Upper lobe of right lung (tissue), 1 donor: ENCODE measurements at places on chromosomes 4 and X.

GRCh38 chr4:7767526-7767925 lies 172.1 kb downstream of the AFAP1 start:
- DNase-seq: no peak
- H3K27ac ChIP-seq: no peak overlapping the region
- no peaks in the 10 kb centered on the region for H3K4me1 ChIP-seq
- H3K36me3 ChIP-seq: peaks cover 45% of the 10 kb centered on the region
- H3K27me3 ChIP-seq: no peaks in the 10 kb centered on the region

DNA sequence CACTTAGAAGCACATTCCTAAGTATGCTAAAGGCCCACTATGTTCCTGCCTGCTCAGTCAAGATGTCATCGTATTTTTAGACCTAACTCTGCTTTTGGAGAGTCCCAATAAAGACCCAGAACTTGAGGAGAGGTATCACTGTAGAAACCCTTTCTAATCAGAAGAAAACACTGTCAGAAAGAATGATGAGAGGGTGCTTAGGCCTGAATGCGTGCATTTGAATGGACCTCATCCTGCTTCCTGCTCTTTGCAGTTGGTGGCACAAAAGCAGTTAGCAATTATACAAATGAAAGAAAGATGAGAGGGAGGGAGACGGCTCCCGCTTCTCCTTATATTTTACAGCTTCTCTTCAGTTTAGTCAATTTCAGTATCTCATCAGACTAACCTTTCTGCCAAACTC lies 987.2 kb downstream of the CCSER1 start:
- no peaks in the 10 kb centered on the region for H3K36me3 ChIP-seq
- H3K27ac ChIP-seq: no peak overlapping the region
- H3K4me1 ChIP-seq: no peaks in the 10 kb centered on the region
- DNase-seq: no peak

DNA sequence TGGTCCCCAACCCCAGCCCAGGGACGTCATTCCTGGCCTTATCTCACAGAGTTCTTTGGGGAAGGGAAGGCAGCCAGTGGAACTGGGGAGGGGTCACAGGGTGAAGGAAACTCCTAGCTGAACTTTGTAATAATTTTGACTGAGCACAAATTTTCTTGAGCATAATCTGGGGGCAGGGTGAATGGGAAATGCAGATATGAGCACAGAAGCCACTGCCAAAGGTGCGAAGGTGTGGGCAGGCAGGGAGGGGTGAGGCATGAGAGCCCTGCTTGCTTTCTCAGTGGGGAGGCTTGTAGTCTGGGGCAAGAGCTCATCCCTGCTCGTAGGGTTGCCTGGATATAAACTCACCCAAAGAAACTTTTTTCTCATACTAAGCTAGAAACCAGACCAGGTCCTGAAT lies 34.9 kb downstream of the MGAT4D start:
- peaks cover 5% of the 10 kb centered on the region for H3K27me3 ChIP-seq
- H3K27ac ChIP-seq: no peak overlapping the region
- H3K4me3 ChIP-seq: no peak overlapping the region
- DNase-seq: no peak
- H3K4me1 ChIP-seq: no peaks in the 10 kb centered on the region

DNA sequence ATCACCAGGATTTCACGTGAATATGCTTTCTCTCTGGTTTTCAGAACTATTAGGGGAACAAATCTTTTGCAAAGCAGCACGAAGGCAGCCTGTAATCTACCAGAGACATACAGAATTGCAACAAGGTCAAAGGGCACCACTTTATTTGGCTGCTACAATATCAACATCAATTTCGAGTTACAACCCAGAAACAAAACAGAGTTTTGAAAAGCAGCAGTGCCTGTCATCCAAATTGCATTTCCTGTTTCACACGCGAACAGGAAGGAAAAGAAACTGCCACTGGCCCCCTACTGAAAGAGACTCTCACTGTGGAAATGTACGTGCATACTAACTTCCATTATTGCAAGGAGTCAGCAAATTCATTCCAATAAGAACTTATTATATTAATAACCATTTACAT lies 17.1 kb upstream of the C1QTNF7 start:
- H3K27ac ChIP-seq: no peak overlapping the region
- no peak overlapping the region for H3K4me3 ChIP-seq
- no peaks in the 10 kb centered on the region for H3K36me3 ChIP-seq
- no peaks in the 10 kb centered on the region for H3K27me3 ChIP-seq
- H3K4me1 ChIP-seq: peaks cover 21% of the 10 kb centered on the region

GRCh38 chr4:42339935-42340406 lies 57.3 kb upstream of the SHISA3 start:
- H3K36me3 ChIP-seq: no peaks in the 10 kb centered on the region
- H3K27me3 ChIP-seq: no peaks in the 10 kb centered on the region
- DNase-seq: no peak
- peaks cover 15% of the 10 kb centered on the region for H3K4me1 ChIP-seq

DNA sequence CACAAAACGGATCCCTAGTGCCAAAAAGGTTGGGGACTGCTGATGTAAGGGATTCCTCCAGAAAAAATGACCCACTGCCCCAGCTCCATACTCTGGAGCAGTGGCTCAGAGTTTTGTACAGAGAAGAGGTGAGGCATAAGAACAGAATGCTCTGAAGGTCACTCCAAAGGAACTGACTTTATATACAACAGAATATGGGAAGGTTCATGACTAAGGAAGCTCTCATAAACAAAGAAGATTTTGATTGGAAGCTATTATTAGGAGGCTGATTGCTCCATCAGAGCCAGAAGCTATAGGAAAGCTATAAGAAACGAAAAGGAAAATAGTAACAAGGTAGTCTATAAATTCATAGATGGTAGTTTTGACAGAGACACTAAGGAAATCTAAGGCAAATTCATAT lies 203.1 kb downstream of the SLC7A11 start:
- H3K4me1 ChIP-seq: no peaks in the 10 kb centered on the region
- H3K27ac ChIP-seq: no peak overlapping the region
- no peak overlapping the region for H3K4me3 ChIP-seq

DNA sequence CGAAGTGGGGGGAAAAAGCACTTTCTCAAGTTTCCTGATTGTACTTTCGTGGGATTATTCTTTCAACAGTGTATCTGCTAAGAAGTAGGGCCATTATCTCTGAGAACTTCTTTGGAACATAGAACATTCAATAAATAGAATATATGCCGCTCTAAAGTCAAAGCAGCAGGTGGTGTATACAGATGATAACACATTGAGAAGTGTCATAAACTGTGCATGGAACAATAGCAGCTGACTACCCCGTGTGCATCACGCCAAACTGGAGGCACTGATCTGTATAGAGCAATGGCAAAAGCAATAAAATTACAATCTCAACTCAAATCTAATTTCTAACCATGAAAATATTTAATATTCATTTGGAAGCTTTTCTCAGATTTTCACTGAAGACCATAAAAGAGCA lies 175.3 kb downstream of the DCTD start:
- no peak for DNase-seq
- H3K4me1 ChIP-seq: no peaks in the 10 kb centered on the region
- H3K36me3 ChIP-seq: no peaks in the 10 kb centered on the region
- no peak overlapping the region for H3K4me3 ChIP-seq

DNA sequence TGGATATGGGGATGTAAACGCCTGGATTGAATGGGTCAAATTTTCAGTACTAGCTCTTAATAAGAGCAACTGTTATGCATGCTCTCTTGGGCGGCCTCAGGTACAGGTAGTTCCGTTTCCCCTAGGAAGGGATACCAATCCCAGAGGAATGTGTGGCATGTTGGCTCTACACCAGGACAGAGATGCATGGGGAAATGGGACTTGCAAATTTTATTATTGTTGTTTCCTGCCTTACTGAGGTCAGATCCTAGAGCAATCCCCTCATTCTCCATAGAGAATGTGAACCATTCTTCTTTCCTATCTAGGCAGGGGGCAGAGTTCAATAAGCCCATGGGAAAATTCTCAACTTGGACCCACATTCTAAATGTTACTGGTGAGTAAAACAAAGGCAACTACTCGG lies 361.8 kb upstream of the FGF16 start:
- no peaks in the 10 kb centered on the region for H3K27me3 ChIP-seq
- H3K4me1 ChIP-seq: no peaks in the 10 kb centered on the region
- no peak for DNase-seq
- H3K27ac ChIP-seq: no peak overlapping the region
